Ecto neural progenitor cell (in vitro differentiated cells): ENCODE measurements at places on chromosomes 2 and 18.
A peak's percentile ranks its signal among the peaks of the same experiment; 100 is the strongest.

DNA sequence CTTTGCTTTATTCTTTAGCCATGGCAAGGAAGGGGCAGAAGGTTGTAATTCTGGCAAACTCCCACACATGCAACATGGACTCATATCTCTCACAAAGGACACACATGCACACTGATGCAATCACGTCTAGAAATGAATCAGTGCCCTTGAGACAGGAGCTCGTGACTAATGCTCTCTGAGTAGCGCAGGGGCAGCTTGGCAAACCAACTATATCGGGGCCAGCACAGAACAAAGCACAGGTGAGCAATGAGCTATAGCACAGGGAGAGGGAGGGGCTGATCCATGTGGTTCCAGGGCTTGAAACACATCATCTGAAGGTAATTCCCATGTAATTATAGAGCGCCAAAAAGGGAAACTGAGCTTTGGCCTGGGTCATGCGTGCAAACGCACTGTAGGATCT lies 165.2 kb upstream of the KLF7 start:
- no peak for DNase-seq

DNA sequence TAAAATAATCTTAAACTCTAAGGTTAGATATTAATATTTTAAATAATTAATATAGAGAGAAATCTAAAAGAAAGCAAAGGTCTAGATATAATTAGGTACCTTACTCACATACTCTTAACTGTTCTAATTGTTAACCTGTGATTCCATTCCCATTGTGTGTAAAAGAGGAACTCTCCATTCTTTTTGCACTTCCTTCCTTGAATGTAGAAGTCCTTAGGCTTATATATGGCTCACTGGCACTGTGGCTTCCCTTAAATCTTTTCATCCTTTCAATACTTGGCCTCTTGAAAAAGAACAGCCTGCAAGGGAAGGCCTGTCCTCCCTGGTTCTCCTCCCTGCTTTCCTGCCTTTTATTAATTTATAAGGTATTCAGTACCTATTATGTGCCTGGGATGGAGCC lies 182.8 kb upstream of the FOSL2 start:
- no peak for DNase-seq

DNA sequence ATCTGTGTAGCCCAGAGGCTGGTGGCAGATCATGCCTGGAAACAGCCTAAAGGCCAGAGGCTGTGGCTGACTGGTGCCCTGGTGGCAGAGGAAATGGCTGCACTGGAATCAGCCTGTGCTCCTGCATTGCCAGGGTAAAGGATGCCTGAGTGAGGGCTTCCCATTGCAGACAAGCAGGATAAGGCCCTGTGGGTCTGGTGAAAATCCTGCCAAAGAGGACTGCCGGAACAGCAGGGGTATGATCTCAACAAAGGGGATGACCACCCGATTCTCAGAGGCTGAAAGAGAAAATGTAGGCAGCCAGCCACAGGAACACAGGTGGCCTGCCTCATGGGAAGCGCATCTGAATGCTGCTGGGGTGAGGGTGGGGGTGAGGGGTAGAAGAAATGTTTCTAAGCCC lies 48.2 kb downstream of the FBXO48 start:
- DNase-seq = no peak

DNA sequence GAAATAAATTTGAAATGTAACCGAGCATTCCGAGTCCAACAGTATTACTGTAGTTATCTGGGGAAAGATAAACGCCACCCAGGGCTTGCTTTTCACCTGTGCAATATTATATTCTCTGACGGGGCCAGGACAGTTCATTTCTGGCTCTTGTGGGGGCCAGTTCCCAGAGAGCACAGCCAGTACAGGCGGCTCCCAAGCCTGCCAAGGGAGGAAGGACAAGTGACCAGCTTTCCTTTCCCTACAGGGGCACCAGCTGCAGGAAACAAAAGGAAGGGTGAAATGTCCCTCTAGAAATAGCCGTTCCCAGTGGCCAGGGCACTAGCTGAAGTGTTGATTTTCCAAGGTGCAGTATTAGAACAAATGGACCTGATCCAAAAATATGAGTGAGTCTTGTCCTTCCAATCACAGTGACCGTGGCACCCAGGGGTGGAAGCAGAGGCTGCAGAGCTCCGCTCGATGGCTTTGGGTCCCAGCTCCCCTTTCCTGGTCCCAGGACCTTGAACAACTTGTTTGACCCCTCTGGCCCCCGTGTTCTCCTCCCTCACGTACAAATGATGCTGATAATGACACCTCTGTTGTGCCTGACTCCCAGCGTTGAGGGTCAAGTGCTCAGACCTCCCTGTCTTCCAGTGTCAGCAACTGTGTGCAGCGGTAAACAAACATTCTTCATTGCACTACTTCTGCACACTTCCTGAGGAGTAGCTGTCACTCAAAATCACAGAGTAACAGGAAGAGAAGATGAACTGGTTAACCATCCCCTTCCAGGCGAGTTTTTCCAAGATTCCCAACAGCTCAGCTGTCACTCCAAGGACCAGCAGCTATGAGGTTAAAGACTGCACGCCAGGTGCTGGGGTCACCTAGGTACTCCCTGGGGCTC lies 40.9 kb downstream of the GYPC start:
- DNase-seq = no peak

- no peak for DNase-seq
These were observed 96.7 kb downstream of the RHOB start for GRCh38 chr2:20543469-20544152.

- DNase-seq = no peak
These were observed 180.9 kb downstream of the SMAD2 start for GRCh38 chr18:47749600-47749973.

GRCh38 chr2:55033076-55033742 lies 17.0 kb downstream of the RTN4 start:
- DNase-seq = no peak

GRCh38 chr2:23312996-23313606 lies 71.9 kb upstream of the KLHL29 start:
- peak; percentile 75 for DNase-seq

DNA sequence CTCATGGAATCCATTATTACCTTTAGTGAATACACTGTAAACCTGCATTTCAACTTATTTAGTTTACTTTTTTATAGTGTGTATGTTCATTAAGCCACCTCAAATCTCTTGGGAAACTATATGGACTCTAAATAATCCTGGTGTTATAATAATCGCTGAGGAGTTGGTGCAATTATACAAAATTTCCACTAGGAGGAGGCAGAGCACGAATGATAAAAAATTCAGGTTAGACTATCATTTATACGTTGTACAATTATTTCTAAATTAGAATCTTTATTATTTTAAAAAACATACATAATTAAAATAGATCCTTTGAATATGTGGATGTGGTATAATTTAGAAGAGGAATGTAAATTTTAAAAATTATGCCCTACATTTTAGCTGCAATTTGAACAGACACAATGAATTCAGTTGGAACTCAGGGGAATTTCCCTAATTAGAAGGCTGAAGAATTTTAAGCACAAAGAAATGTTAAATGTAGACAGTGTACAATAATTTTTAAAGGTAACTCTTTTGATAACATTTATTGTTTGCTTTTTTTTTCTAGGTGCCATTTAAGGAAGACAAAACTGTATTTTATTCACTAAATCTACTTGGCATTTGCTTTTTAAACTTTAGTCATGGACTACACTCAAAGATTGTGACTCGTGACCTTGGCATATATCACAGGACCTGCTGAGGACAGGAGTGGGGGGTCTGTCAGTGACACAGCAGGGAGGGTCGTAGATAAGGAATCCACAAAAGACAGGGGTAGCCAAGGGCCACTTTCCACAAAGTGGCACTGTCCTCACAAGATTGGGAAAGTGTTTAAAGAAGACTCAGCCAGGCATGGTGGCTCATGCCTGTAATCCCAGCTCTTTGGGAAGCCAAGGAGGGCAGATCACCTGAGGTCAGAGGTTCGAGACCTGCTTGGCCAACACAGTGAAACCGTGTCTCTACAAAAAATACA lies 45.5 kb downstream of the RAB12 start:
- DNase-seq = no peak

- no peak for DNase-seq
These were observed 558 bp upstream of the CEP192 start for GRCh38 chr18:12990641-12990966.

GRCh38 chr18:63192885-63193349 lies 126.7 kb downstream of the BCL2 start:
- DNase-seq = no peak

DNA sequence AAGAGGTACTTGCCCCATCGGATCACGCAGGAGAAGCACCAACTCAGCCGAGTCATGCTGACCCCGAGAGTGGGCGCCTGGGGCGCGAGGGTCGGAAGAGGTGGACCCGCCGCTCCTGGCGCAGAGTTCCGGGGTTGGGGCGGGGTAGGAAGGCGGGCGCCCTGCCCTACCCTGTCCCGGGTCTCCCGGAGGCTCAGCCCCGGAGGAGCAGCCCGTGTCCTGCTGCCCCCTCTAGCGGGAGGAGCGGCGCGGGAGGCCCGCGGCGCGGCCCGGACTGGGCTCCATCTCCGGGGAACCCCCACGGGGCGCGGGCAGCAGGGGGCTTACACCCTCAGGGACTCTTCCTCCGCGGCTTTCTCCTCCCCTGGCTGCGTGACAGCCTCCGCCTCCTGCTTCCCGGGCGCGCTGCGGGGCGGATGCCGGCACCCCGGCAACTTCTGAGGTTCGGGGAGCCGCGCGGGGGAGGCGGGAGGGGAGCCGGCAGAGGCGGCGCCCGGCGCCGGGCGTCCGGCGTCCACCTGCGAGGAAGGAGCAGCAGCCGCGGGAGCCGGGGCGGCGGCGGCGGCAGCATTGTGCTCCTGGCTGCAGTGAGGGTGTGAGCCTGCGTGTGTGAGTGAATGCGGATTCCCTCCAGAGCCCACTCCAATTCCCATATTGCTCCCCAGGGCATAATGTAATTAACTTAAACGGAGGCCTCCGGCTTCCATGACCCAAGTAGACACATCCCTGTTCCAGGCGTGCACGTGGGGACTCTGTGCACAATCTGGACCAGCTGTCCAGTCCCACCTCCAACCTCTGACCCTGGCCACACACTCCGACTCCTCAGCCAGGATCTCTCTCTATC lies 7.6 kb upstream of the TNS1 start:
- DNase-seq = peak; percentile 76

DNA sequence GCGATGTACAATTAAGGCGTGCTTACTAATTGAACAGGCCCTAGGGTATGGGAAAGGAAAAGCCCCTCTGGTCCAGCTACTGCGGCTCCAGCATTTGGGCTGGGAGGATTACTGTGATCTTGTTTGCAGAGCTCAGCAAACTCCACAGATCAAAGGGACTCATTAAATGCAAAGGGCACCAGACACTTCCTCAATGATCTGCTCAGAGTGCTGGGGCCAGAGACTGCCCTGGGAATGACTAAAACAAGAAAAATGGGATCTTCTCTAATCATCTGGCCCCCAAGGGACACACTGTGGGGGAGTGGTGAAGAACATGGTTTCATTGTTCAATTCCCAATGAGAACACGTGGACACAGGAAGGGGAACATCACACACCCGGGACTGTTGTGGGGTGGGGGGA lies 85.0 kb downstream of the MARCHF4 start:
- peak; percentile 60 for DNase-seq

- no peak for DNase-seq
These were observed 475 bp downstream of the SLC4A1AP start for GRCh38 chr2:27664154-27664574.

GRCh38 chr2:144943293-144943941 lies 423.5 kb upstream of the ZEB2 start:
- DNase-seq = no peak

DNA sequence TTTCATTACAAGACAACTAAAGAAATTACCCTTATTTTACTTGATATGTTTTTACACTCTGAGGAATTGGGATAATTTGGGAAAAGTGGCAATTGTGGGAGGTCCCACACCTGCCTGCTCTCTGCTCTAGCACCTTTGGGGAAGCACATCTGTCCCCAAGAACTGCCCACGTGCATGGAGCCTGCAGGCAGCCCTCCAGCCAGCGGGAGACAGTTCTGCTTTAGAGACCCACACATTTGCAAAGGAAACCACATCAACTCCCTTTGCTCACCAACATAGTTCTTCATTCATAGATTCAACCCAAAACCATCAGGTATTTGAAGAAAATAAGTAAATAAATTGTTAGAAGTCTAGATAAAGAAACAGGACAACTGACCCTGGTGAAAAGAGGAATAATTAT lies 239.9 kb upstream of the ID2 start:
- peak; percentile 26 for DNase-seq

GRCh38 chr2:138741851-138742250 lies 38.3 kb downstream of the NXPH2 start:
- DNase-seq = no peak

DNA sequence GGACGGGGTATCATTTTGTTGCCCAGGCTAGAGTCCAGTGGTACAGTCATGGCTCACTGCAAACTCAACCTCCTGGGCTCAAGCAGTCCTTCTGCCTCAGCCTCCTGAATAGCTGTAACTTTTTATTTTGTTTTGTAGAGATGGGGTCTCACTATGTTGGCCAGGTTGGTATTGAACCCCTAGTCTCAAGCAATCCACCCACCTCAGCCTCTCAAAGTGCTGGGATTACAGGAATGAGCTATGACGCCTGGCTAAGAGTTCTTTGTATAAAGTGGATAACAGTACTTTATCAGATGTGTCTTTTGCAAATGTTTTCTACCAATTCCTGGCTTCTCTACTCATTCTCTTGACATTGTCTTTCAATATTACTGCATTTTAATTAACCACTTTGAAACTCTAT lies 17.1 kb upstream of the NT5DC4 start:
- DNase-seq = no peak

DNA sequence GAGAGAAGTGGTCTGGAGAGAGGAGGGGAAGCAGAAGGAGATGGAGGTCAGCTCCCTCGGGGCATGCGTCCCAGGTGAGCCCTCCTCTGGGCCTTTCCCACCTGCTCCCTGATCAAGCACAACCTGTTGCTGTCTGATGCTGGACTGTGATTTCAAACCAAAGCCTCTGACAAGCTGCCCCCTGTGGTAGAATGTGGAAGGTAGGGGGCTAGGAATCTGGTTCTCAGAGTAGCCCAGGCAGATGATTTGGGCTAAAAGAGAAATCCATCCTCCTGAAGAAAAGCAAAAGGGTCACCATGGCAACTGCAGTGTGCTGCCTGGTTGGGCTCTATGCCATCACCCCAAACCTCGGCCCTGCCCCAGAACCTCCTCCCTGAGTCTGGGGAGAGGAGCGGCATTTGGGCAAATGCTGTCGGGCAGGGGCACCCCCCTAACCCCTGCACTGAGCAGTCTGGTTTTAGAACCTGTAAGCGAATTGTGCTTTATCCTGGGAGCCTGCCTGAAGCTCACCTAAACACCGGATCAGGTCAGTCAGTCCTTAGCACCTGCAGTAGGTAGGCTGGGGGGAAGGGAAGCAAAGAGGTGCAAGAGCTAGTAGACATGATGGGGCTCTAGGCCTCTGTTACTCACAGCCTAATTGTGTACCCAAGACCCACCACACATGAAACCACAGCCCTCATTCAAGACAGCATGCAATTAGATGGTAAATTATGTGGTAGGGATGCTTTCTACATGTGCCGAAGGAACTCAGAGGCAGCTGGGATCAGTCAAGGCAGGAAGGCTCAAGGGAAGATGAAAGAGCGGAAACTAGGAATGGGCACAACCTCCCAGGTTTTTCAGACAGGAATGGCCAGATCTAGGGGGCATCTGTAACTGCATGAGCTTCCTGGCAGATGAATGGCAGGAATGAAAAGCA lies 83.5 kb downstream of the DNMT3A start:
- no peak for DNase-seq

GRCh38 chr2:197803033-197803444 lies 1.4 kb upstream of the PLCL1 start:
- DNase-seq = no peak
